ENCODE measurements at places on chromosomes 6 and 20. TPM values are rescaled to one million over a fixed set of nuclear protein-coding genes. Genes with fewer than 3 reads are reported as not detected.

DNA sequence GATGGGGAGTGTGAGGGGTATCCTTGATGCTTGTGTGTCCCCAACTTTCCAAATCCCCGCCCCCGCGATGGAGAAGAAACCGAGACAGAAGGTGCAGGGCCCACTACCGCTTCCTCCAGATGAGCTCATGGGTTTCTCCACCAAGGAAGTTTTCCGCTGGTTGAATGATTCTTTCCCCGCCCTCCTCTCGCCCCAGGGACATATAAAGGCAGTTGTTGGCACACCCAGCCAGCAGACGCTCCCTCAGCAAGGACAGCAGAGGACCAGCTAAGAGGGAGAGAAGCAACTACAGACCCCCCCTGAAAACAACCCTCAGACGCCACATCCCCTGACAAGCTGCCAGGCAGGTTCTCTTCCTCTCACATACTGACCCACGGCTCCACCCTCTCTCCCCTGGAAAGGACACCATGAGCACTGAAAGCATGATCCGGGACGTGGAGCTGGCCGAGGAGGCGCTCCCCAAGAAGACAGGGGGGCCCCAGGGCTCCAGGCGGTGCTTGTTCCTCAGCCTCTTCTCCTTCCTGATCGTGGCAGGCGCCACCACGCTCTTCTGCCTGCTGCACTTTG lies at the start of gene TNF:
TNF (plus strand) TSS at position 231 of the 567 bp plus-strand sequence; CDS start at position 408, 177 bp downstream.
- DNase-seq: peak; percentile 57

- no peak for DNase-seq
These were observed 173.2 kb downstream of the TMEM242 start for GRCh38 chr6:157150076-157150475.

GRCh38 chr6:68468244-68468884 lies 166.7 kb upstream of the ADGRB3 start:
- no peak for DNase-seq

APCDD1L gene
- 0.25 TPM for total RNA-seq

DNA sequence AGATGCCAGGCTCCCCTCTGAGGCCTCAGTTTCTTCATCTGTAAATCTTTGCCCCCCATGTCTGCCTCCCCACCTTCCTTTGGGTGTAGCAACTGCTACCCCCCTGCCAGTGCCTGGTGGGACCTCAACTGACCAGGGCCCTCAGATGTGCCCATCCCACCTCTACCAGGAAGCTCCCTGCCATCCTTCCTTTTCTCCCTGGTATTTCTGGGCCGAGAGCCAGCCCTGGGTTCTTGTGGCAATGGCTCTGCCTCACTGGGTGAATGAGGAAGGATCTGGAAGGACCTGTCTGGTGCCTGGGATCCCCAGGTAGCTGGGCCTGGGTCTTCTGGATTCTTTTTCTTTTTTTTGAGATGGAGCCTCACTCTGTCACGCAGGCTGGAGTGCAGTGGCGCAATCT lies 141.1 kb upstream of the RNF24 start:
- DNase-seq: no peak

HLA-DRA gene
- total RNA-seq: 109 TPM

DUSP15 gene
- 4.0 TPM for total RNA-seq

SLC22A1 gene
- total RNA-seq: 0.17 TPM

DSTN gene
- 836 TPM for total RNA-seq

DNA sequence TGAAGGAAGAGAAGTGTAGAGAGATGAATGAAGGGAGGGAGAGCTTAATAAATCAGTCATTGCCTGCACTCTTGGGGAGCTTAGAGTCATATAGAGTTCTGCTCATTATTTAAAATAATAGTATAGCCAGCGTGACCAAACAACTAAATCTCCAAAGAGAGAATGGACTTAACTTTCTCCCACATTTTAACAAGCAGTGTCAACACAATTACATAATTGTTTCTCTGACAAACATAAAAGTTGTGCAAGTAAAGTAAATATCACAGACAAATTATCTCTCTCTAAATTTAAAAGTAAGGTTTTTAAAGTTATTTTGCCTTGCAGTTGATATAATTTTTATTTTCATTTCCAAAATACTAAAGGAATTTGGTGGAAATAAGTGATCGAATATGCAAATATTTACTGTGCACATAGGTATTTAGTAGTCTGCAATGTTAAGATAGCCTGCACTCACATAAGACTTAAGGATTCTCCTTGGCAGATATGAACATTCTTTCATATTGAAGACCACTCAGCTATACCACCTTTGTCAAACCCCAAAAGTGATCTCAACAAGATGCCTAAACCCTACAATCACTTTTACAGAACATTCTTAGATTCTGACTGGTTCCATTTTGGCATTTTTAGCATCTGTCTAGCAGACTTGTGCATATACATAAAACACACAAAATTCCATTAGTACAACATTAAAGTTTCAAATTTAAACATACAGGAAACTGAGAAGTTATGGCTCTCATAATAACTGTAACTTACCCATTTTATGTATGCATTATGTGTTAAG lies 67.7 kb downstream of the KIF6 start:
- DNase-seq: no peak

DNA sequence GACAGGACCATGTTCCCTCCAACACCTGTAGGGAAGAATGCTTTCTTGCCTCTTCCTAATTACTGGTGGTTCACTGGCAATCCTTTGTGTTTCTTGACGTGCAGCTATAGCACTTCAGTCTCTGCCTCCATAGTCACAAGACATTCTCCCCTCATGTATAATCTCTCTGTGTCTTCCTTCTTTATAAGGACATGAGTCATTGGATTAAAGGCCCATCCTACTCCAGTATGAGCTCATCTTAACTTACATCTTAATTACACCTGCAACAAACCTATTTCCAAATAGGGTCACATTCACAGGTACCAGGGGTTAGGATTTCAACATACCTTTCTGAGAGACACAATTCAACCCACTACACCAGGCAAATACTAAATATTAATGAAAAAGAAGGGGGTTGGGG lies 213.6 kb downstream of the RNGTT start:
- DNase-seq: no peak

CALHM6 gene
- 1.2 TPM for total RNA-seq

CPNE1 gene
- 46.6 TPM for total RNA-seq

DNA sequence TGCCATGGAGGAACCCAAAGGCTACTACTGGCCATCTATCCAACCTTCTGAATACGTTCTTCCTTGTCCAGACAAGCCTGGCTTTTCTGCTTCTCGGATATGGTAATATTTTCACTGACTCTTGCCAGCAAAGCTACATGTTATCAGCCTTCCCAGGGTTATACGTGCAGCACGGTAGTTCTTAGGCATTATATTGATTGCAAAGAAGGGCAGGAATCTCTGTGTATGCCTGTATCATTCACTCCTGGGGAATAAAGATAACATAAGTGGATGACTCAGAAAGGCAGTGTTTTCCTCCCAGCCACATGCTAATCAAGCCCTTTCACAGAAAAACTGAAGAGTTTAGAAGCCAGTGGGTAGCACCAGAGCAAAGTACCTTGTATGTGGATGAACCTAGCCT lies 98.7 kb downstream of the ADGRG6 start:
- no peak for DNase-seq

TLDC2 gene
- not detected for total RNA-seq

DNA sequence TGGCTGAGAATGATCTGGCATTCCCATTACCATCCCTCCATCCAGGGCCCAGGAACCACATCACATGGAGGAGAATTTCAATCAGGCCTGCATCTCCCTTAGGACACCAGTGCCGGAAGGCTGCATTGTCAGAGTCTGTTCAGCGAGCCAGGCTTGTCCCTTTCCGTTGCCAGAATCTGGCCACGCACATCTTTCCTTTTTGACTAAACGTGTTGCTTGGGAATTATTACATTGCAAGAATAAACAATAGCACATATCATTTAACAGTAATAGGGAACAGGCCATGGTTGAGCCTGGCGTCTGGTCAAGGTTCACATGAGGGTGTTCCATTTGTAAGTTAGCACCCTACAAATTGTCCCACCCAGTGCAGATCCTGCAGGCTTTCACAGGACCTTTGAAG lies 42.8 kb downstream of the SOBP start:
- DNase-seq: peak; percentile 54

- peak; percentile 83 for DNase-seq
These were observed 21.9 kb downstream of the MYH7B start for GRCh38 chr20:34977365-34978091.

GRCh38 chr6:162907876-162908481 lies 180.2 kb downstream of the PACRG start:
- DNase-seq: no peak

- no peak for DNase-seq
These were observed 57.0 kb upstream of the XRN2 start for GRCh38 chr20:21246161-21246560.

MATN4 gene
- total RNA-seq: not detected

- no peak for DNase-seq
These were observed 94.3 kb downstream of the PAK5 start for GRCh38 chr20:9744551-9744950.

GRCh38 chr6:91719414-91719813 lies 1132.5 kb upstream of the MAP3K7 start:
- no peak for DNase-seq

DNA sequence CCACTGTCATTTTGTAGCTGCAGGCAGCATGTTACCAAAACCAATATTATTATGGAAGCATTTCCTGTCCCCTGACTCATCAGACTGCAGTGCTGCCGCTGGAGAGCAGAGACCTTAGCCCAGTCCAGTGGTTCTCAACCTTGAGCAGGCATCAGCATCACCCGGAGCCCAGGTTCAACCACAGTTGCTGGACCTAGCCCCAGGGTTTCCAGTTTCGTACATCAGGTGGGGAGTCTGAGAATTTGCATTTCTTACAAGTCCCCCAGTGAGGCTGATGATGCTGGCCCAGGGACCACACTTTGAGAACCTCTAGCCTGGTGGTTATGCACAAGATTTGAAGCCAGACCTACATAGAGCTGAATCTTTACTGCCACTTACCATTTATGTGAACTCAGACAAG lies 47.3 kb downstream of the LY86 start:
- DNase-seq: no peak

DNA sequence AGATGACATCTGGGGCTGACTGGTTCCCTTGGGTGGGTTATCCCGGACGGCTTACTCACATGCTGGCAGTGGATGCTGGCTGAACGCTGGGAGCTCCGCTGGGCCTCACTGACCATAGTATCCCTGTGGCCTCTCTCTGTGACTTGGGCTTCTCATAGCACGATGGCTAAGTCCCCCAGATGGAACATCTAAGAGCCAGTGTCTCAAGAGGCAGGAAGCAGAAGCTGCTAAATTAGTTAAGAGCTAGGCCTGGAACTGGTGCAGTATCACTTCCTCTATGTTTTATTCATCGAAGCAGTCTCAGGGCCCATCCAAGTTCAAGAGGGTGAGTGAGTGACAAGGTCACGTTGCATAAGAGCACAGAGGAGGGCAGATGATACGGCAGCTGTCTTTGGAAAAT lies 116.5 kb upstream of the LAMP5 start:
- DNase-seq: peak; percentile 38

PRDM13 gene
- not detected for total RNA-seq

- no peak for DNase-seq
These were observed 318.6 kb downstream of the PRKN start for GRCh38 chr6:162408826-162409535.

DNA sequence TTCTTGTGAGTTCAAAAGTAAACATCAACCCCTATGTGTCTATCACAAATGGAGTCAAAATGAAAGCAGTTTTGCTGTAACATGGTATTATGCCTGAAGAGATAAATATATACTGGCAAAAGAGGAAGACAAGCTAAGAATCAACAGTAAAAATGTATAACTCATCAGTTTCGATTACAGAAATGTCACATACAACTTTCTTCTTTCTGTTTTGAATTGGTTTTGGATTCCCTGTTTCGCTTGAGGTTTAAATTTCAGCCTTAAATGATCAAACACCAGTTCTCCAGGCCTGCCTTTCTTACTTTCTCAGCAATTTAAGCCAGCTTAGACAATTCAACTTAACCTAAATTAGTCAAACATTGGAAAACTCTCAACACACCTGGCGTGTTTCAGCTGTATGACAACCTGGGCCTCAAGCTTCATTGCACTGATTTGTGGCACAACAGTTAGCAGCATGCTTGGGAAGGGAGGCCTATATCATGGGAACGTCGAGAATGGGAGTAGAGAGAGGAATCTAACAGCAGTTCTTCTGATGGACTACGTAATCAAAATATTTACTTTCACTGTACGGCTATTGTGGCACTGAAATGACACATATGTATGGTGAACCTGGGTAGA lies 51.9 kb upstream of the MARCKS start:
- DNase-seq: no peak

DNA sequence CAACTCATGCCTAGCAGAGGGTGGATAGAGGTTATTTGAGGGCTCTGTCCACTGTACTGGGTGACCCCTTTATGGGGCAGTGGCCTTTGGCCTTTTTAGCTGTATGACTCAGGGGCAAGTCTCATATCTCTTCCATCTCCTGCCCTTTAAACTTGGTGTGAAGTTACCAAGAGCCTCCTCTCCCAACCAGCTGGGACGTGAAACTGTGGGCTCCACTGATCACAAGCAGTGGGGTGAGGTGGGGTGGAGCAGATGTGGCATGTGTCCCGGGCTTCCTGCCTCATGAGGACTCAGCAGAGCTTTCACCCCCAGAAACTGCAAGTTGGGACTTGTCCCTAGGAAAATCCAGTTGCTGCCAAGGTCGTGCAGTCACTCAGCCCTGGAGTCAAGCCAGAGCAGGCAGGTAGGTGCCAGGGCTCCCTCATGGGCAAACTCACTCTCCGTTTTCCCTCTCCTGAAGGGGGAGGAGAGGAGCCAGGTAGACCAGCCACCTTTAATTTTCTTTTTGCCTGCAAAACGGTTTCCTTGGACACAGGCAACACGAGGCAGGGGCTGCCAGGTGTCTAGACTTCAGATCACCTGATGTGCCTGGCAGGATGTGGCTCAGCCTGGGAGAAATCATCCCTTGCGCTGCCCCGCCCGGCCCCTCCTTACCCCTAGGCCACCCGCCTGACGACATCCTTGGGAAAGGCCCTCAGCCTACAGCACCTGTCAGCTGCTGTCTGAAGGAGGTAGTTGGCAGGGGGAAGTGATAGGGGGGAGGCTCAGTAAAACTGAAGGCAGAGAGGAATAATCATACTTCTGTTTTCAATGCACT lies 4.0 kb downstream of the CDKN1A start:
- peak; percentile 74 for DNase-seq

DNA sequence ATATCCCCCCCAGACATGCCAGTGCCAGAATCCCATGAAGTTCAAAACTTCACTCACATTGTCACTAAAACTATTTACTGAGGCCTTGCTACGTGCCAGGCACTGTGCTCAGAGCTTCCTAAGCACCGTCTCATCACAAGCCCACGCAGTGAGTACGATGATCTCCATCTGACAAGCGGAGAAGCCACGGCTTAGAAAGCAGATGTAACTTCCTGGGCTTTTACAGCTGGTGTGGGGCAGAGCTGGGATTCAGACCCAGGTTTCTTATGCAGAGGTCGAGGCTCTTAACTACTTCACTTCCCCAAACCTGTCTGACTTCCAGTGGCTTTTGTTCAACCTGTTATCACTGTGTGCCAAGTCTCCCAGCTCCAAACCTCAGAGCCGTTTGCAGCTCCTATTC lies 8.3 kb downstream of the MDGA1 start:
- no peak for DNase-seq

DNA sequence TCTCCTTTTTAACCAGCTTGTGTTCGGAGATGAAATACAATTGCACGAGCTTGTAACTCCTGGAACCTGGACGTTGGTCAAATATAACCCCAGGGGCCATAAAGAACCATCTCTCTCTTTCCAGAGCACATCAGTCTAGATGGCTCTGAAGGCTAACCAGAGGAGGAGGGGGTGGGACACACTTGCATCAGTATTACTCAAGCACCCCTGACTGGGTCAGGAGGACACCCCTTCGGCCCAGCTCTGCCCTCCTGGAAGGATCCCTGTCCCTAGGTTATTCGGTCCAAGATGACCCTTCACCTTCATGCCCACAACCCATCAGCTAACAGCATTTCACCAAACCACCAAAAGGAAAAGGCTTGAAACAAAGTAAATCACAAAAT lies 67.1 kb downstream of the FYN start:
- DNase-seq: no peak

- no peak for DNase-seq
These were observed 173.2 kb upstream of the SOX4 start for GRCh38 chr6:21420146-21420878.
